Esophagus squamous epithelium (tissue), 5 donors: ENCODE measurements at places on chromosomes 7 and 10. TPM values are rescaled to one million over a fixed set of nuclear protein-coding genes. Genes with fewer than 3 reads are reported as not detected.

DNA sequence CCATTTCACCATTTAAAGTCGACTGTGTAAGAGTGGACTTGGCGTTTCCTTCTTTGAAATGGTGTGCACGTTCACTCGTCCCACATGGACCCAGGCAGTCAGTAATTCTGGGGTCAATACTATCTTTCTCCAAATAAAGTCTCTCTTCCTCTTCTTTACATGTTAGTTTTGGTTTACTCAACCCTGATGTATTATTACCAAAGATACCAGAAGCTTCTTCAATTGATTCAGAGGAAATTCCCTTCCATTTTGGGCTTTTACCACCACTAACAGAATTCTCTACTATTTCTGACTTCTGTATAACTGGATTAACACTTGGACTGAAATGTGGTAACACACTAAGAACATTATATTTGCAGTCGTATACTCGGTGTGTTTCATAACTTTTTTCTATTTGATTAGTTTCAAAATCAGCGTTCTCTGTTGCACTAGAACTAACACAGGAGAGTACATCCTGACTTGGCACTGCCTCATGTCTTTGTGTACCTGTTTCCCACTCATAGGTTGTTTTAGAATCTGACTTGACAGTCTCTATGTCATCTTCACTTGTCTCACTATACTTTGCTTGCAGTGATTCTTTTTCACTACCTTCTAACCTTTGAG is 60.8 kb downstream of the LARP4B start:
- H3K27ac ChIP-seq: no peak overlapping the region
- no peaks in the 10 kb centered on the region for H3K27me3 ChIP-seq
- no peak overlapping the region for H3K4me3 ChIP-seq
- H3K4me1 ChIP-seq: no peaks in the 10 kb centered on the region

GRCh38 chr10:101311185-101312066 is 42.5 kb upstream of the BTRC start:
- DNase-seq: no peak
- H3K36me3 ChIP-seq: no peaks in the 10 kb centered on the region
- H3K27me3 ChIP-seq: no peaks in the 10 kb centered on the region
- H3K27ac ChIP-seq: no peak overlapping the region

PHYHIPL gene
- total RNA-seq: not detected

SLC26A4 gene
- total RNA-seq: 0.19 TPM

DNA sequence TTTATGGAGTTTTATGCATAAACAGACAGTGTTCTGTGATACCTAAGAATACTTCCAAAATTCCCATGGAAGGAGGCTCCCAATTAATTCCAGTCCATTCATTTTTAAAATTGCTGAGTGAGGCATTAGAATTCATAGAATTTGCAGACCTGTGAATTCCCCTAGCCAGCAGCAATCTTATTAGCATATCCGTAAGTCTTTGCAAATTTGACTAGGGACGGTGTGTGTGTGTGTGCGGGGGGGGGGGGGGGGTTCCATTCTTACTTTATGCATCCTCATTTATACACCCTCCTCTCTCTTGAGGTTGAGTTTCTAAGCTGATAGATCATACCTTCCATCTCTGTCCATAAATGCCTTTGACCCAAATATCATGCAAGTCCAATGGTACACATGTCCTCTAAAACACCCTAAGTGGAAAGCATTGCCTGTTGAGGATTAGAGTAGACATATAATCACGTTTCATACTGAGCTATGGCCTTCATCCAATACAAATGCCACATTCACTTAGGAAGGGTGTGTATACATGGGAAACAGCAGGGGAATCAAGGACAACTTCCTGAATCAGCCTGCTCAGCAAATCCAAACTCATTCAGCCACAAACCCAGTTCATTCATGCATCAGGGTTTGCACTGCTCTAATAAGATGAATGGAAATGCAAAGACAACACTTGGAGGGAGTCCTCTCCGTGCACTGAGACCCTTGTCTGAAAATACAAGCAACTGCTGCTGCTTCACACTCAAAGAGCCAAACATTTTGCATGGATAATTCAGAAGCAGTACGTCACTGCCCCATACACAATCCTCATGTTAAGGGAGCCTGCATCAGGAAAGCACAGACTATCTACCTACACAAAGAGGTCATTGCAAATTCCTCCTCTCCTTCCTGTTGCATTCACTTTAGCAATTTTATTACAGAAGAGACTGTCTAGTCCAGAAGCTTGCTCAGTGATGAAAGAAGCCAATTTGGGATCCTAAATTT is 350.8 kb downstream of the KCNMA1 start:
- H3K36me3 ChIP-seq: no peaks in the 10 kb centered on the region
- no peak overlapping the region for H3K27ac ChIP-seq
- H3K4me3 ChIP-seq: no peak overlapping the region
- DNase-seq: no peak

ZNF239 gene
- total RNA-seq: 0.11 TPM

GRCh38 chr7:139453673-139454321 is 29.7 kb downstream of the KLRG2 start:
- H3K27ac ChIP-seq: no peak overlapping the region
- no peaks in the 10 kb centered on the region for H3K4me1 ChIP-seq
- H3K27me3 ChIP-seq: no peaks in the 10 kb centered on the region
- no peak overlapping the region for H3K4me3 ChIP-seq
- no peak for DNase-seq

PRR15 gene
- 1.6 TPM for total RNA-seq

OPALIN gene
- not detected for total RNA-seq

DNA sequence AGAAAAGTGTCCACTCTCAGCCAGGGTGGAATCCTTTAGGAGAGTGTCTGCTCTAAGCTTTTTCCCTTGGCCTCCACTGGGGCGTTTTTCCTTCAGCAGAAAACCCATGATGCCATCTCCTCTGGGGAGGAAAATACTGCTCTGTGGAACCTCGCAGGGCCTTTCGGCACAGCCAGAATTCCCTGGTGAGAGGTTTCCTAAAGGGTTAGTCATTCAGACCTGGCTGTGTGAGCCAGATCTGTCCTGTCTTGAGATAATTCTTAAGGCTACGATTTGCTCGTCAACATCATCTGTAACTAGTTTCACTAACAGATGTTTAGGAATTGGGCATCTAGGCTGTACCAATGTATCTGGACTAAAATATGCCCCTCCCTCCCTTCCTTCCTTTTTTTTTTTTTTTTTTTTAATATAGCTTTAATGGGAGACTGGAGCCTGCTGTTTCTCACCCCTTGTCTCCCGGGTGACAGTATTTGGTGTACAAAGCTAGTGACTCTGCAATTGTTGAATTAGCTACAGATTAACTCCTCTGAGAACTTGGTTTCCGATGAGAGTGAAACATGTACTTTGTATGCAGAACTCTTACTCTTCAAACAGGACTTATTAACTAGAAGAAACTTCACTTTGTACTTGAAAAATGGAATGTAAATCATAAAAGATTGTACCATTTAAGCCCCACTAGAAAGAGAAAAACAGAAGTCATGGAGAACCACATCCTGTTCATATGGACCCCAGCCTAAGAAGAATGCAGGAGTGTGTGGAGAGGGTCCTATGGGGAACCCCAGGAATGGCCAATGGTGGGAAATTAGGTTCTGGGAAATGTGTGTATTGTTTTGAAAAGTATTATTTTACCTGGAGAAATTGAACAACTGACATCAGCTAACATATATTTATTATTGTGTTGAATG is 230.9 kb downstream of the CAMK1D start:
- no peaks in the 10 kb centered on the region for H3K27me3 ChIP-seq
- no peaks in the 10 kb centered on the region for H3K36me3 ChIP-seq
- no peaks in the 10 kb centered on the region for H3K4me1 ChIP-seq
- H3K27ac ChIP-seq: no peak overlapping the region
- no peak for DNase-seq

- peak overlapping the region; percentile 30 for H3K27ac ChIP-seq
- no peak for DNase-seq
- H3K4me1 ChIP-seq: peaks cover 2% of the 10 kb centered on the region
- no peaks in the 10 kb centered on the region for H3K36me3 ChIP-seq
Measured at GRCh38 chr7:108045669-108046068, 42.7 kb upstream of the LAMB1 start.

GRCh38 chr7:19491371-19491770 is 217.5 kb downstream of the POLR1F start:
- DNase-seq: no peak
- no peaks in the 10 kb centered on the region for H3K27me3 ChIP-seq
- H3K36me3 ChIP-seq: no peaks in the 10 kb centered on the region
- H3K4me1 ChIP-seq: no peaks in the 10 kb centered on the region
- H3K27ac ChIP-seq: no peak overlapping the region
- H3K4me3 ChIP-seq: no peak overlapping the region

GRCh38 chr7:73701357-73701995 is 18.0 kb downstream of the STX1A start:
- peaks cover 7% of the 10 kb centered on the region for H3K36me3 ChIP-seq
- no peak overlapping the region for H3K4me3 ChIP-seq
- peaks cover 21% of the 10 kb centered on the region for H3K4me1 ChIP-seq

DNA sequence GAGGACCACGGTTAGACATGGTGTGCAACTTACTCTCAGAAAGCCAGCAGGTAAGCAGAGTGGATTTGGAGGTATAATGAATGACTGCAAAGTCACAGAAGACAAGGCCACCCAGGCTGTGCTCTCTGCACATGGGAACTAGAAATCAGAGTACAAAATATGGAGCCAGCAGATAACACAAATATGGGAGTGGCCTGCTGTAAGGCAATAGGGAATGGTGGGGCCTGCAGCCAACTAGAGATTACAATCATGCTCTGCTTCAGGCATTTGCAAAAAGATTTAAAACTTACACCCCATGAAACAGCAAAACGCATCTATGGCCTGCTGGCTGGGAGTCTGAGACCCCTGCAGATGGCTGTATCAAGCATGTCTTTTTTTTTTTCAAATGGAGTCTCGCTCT is 47.0 kb downstream of the RGS10 start:
- no peak for DNase-seq
- no peaks in the 10 kb centered on the region for H3K4me1 ChIP-seq

DNA sequence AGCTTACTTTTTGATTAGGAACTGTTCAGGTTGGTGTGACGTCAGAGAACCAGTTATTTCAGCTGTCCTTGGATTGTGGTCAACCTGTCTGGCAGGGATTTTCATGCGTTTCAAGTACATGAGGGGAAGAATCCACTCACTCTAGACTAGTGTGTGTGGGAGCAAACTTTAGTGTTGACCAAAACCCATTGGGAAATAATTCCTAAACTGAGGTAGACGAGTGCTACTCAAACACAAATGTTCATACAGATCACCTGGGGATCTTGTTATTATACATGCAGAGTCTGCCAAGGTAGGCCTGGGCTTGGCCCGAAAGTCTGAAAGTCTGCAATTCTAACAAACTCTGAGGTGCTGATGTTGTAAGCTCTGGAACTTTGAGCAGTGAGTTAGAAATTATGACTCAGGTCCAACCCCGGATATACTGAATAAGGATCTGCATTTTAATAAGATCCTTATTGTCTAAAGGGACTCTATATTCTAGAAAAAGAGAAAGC is 111.1 kb upstream of the CREB5 start:
- H3K4me3 ChIP-seq: no peak overlapping the region
- H3K27ac ChIP-seq: peak overlapping the region; percentile 41
- no peaks in the 10 kb centered on the region for H3K4me1 ChIP-seq
- H3K36me3 ChIP-seq: no peaks in the 10 kb centered on the region

SHTN1 gene
- total RNA-seq: 9.4 TPM

OR2A5 gene
- total RNA-seq: not detected

TFR2 gene
- 0.72 TPM for total RNA-seq

SLC13A1 gene
- not detected for total RNA-seq

CUZD1 gene
- total RNA-seq: 0.76 TPM

OR6V1 gene
- not detected for total RNA-seq

DNA sequence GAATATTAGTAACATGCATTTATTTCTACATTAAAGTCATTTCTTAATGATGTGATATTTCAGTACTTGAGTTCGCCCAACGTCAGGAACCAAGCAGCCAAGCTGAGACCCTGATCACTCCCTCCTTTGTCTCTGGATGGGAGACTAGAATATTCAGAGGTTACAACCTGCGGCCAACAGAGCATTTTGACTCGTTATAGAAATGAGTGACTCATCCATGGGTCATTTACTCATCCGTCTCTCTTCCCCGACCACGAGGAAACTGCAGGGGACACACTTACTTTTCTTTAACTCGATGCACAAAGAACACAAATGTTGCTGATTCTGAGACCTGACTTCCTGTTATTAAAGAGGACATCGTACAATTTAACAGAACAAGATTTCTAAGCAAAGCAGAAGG is 343.3 kb downstream of the FRMD4A start:
- DNase-seq: no peak
- no peaks in the 10 kb centered on the region for H3K4me1 ChIP-seq
- H3K36me3 ChIP-seq: no peaks in the 10 kb centered on the region
- no peak overlapping the region for H3K4me3 ChIP-seq

MMP21 gene
- total RNA-seq: 0.19 TPM

GRCh38 chr10:69496352-69497230 is 45.3 kb downstream of the TSPAN15 start:
- H3K36me3 ChIP-seq: no peaks in the 10 kb centered on the region
- no peak overlapping the region for H3K4me3 ChIP-seq
- DNase-seq: no peak
- H3K27me3 ChIP-seq: no peaks in the 10 kb centered on the region
- H3K4me1 ChIP-seq: no peaks in the 10 kb centered on the region

DNA sequence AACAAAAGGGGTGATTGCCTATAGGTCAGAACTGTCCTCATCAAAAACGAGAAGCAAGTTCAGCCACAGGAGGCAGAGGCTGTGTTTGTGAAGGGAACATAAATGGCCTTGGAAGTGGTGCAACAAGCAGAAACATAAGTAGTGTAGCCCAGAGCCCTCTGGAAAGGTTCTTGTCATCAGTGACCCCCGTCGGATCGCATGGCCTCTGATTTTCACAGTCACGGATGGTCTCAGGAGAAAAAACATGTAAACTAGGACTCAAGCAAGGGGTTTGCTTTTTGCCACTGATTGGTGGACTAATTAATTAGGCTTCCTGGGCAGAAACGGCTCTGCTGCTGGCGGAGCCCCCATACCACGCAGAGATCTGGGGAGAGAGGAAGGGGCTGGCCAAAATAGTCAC is 496.5 kb upstream of the MKI67 start:
- H3K27me3 ChIP-seq: no peaks in the 10 kb centered on the region
- H3K4me1 ChIP-seq: no peaks in the 10 kb centered on the region
- no peak for DNase-seq
- H3K27ac ChIP-seq: no peak overlapping the region
- H3K36me3 ChIP-seq: no peaks in the 10 kb centered on the region
- no peak overlapping the region for H3K4me3 ChIP-seq

DNA sequence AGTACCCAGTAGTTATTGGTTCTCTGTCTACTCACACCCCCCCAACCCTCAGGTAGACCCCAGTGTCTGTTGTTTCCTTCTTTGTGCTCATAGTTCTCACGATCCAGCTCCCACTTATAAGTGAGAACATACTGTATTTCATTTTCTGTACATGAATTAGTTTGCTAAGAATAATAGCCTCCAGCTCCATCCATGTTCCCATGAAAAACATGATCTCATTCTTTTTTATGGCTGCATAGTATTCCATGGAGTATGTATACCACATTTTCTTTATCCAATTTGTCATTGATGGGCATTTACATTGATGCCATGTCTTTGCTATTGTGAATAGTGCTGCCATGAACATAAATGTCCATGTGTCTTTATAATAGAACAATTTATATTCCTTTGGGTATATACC is 2.6 kb upstream of the FRMPD2 start:
- H3K4me1 ChIP-seq: no peaks in the 10 kb centered on the region
- no peaks in the 10 kb centered on the region for H3K27me3 ChIP-seq
- no peak for DNase-seq
- no peak overlapping the region for H3K4me3 ChIP-seq
- H3K36me3 ChIP-seq: no peaks in the 10 kb centered on the region

ITPRID1 gene
- total RNA-seq: 1.00 TPM

GRCh38 chr7:21077602-21078001 is 290.9 kb upstream of the SP8 start:
- H3K27me3 ChIP-seq: no peaks in the 10 kb centered on the region
- H3K36me3 ChIP-seq: no peaks in the 10 kb centered on the region
- no peak overlapping the region for H3K27ac ChIP-seq
- DNase-seq: no peak
- H3K4me1 ChIP-seq: no peaks in the 10 kb centered on the region
